ENCODE measurements at places on chromosomes 4 and X.
A peak's percentile ranks its signal among the peaks of the same experiment; 100 is the strongest.

- no peak for DNase-seq
Measured at GRCh38 chr4:105472871-105473323, 965 bp downstream of the PPA2 start.

DNA sequence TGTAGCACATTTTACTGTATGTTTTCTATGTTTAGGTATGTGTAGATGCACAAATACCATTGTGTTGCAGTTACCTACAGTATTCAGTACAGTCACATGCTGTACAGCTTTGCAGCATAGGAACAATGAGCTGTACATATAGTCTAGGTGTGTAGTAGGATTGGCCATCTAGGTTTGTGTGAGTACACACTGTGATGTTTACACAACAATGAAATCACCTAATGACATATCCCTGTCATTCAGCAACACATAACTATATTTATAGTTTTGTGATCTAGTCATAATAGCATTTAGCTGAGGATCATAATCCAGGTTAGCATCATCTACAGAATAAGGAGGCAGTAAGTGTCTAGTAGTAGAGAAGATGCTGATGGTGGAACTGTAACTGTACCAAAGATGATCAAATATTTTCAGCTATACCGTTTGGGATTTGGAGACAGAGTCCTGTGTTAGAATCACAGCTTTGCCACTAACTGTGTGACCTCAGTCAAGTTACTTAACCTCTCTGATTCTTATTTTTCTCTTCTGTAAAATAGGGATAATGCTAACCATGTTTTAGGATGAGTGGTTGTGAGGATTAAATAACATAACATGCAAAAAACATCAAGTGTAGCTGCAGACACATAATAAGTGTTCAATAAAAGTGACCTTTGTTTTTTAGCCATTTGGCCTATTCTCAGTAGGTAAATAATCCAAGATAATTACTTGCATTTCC, 73.3 kb downstream of the LIMCH1 start:
- no peak for DNase-seq

DNA sequence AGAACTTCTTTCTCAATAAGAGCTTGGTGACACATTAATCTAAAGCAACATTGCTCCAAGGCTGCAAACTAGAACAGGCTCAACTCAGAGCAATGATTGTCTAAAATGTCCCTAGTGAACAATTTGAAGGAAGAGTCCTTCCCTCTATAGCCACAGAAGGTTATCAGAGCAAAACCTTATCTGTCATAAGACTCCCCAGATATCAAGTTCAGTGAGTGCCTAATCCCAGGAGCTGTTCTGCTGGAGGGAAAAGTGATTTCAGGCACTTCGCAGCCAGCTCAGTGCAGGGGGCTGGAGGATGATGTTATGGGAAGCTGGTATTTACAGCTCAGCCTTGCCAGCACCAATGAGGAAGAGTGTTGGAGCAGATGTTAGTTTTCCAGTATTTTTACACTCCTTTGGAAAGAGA, 497.5 kb downstream of the INPP4B start:
- DNase-seq = no peak

DNA sequence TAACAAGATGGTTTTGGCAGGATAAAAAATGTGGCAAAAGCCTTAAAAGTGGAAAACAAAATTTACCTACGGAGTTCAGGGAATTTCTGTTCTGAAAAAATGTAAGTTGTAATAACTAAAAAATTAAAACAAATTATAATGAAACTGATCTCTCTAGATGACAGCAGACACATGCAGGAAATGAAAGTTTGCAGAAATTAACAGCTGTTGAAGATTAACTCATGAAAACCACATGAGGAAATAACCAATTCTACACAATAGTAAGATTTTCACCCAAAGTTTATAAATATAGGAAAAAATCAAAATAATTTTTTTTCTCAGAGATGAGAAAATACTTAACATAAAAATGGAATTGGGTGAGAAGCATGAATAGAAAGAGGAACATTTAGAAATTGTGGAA, 47.5 kb upstream of the UGT2B15 start:
- no peak for DNase-seq

DNA sequence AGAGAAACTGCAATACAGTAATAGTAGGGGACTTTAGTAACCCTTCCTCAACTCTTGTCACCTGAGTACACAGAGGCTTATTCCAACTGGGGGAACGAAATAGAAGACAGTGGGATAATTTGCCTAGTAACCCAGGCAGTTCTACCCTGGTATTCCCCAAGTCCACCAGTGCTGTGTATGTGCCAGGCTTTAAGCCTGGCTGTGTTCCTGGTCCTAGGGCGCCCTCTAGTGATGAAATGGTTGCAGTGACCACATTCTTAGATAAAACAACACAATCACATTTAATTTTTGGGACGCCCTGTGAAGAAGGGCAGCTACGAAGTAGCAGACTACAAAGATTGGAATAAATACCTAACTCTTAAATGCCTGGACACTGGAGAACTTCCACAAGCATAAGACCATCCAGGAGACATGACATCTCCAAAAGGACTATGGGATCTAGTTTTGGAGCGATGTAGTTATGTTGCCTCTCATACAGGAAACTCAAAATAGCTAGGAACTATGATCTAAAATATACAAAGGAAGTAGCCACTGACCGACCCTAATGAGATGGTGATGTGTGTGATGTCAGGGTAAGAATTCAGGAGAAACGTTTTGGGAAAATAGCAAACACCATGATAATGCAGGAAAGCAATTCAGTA, 288.5 kb upstream of the ZCCHC13 start:
- peak; percentile 59 for DNase-seq

DNA sequence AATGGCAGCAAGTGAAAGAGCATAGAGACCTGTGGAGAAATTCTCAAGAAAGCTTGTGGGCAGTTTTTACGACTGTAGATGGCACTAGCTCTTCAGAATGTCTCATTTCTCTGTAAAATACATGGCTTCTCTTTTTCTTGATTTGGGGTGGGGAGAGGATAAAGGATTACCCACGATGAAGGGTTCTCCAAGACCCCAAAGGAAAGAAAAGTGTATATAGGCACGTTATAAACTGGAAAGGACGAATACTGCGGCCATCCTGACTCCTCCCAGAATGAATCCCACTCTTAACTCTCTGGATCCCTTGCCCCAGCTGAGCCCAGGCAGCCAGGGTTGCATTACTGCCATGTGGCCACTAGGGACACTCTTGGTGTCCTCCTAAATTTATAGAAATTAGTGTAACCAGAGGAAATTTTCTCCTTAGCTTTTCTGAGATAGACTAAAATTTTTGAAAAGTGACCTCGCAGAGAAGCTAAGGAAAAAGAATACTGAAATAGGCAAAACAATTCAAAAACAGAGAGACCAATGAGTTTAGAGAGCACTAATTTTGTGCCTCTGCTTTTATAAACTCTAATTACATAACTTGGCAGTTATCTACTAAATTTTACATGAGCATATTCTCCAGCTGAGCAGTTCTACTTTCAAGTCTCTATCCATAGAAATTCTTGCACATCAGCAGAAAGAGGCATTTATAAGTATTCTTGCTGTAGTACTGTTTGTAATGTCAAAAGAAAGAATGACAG, 37.8 kb upstream of the PCDH19 start:
- DNase-seq = peak; percentile 46

- DNase-seq = no peak
Measured at GRCh38 chr4:119233750-119234149, 21.2 kb downstream of the USP53 start.

DNA sequence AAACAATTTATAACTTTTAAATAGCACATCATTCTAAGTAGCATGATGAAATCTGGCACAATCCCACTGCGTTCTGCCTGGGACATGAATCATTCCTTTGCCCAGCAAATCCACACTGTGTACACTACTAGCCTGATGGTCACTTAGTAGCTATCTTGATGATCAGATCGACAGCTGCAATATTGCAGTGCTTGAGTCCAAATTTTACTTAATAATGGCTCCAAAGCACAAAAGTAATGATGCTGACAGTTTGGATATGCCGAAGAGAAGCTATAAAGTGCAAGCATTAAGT, 86.6 kb upstream of the NPNT start:
- no peak for DNase-seq

- no peak for DNase-seq
Measured at GRCh38 chrX:153547195-153547594, 29.8 kb downstream of the ATP2B3 start.

DNA sequence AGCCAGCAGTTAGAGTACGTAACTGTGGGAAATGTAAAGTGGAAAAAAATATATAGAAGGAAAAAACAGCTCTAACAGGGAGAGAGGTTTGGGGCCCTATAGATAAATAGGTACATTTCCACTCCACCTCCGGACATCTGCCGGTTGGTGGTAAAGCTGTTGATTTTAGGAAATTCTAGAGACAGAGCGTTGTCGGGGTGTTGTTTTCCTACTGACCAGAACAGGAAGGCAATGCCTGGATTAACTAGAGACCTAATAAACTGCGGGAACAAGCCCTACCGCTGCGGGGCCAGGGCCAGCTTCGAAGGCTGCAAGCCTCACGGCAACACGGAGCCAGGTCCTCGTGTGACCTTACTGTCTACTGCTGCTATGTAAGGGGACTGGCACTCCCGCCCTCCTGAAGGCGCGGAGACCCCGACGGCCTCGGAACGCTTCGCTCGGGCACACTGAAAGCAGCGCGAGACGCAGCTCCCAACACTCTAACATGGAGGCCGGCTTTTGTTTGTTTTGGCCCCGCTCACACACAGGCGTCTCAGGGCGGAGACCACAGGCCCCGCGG, 702 bp upstream of the CDKN2AIP start:
- DNase-seq = no peak

DNA sequence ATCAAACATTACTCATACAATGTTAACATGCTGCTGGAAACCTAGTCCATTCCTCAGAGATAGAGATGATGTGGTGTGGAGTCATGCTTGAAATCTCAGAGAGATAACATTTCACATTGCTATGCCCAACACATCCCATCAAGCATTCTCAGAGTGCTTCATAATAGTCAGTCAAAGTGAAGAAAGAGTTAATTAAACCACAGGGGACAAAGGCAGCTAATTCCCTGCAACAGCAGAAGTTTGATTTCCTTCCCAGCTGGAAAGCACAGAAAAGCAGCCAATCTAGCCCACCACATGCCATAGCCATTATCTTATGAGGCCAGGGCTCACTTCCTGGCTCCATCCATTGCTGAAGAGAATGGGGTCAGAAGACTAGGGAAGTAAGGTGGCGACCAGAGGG, 8.9 kb downstream of the KDR start:
- DNase-seq = no peak

- DNase-seq = peak; percentile 87
Measured at GRCh38 chr4:13548984-13549546, 4.8 kb upstream of the NKX3-2 start.

DNA sequence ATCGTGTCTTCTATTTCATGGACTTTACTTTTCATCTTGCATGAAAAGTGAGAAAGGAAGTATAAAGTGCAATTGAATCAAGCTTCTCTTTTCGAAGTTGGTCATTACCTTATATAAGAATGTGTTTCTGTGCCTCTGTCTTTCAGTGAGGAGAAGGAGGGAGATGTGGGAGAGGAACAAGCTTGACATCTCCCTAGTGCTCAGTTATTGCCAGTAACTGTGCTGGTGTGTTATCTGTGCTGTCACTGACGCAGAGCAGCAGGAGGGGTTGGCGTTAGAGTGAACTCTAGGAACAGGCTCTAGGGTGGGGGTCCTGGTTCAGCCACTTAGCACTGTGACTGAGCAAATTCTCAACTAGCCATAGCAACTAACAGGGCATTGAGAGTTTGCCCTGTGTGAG, 34.0 kb upstream of the TBC1D9 start:
- DNase-seq = no peak

DNA sequence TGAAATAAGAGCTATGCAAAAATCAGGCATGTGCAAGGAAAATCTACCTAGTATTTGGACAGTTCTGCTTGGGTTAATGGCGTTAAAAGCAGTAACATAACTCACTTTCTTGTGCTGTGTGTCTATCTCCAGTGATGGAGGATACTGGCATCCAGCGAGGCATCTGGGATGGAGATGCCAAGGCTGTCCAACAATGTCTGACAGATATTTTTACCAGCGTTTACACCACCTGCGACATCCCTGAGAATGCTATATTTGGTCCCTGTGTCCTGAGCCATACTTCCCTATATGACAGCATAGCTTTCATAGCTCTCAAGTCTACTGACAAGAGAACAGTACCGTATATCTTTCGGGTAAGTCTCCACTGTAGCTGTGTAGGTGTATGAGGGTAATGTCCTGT, 2.6 kb downstream of the PRDM8 start:
- no peak for DNase-seq

GRCh38 chr4:15353207-15353606, 74.6 kb upstream of the C1QTNF7 start:
- DNase-seq = no peak

DNA sequence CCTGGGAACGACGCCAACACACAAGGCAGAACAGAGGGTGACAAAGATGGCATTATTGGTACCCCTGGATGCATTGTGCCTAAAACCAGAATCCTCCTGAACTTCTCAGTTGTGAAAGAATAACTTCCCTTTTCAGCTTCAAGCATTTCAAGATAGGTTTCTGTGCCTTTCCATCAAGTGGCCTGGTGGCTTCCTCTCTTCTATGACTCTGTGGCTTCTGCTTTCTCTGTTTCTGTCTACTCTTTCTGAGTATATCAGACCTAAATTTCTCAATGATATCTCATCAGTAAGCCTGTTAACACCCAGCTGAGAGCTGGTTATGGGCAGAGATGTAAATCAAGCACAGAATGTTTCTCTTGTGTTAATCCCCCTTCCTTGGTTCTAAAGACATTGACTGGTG, 21.4 kb upstream of the FAM9B start:
- no peak for DNase-seq

DNA sequence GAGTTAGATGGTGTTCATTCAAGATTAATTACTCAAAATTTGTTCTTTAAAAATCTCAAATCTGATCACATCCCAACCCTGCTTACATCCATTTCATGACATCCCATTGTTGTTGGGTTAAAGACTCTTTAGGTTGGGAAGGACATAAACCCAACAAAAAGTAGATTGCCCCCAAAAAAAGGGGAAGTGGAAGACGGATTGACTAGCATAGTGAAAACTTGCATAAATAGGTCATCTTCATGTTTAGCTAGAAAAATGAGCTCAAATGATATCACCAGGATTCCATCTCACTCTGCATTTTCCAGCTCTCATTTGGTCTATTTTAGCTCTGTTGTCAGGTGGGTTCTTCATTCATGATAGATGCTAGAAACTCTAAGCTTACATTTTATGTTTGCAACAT, 18.5 kb upstream of the TET2 start:
- peak; percentile 20 for DNase-seq

All from GM13976 (cell line).